ENCODE measurements at places on chromosomes 5 and 9. TPM values are rescaled to one million over a fixed set of nuclear protein-coding genes. Genes with fewer than 3 reads are reported as not detected.

Gene TYRP1
- total RNA-seq = 0.43 TPM

Gene CTNND2
- not detected for total RNA-seq

Gene UNC13B
- total RNA-seq = 23.7 TPM

Gene BRD9
- total RNA-seq = 35.0 TPM

Gene TRIO
- 366 TPM for total RNA-seq

Gene FSTL4
- total RNA-seq = under 0.01 TPM

Gene RHOBTB3
- total RNA-seq = 370 TPM

Gene AMBP
- total RNA-seq = not detected

Gene CDH6
- total RNA-seq = 3.9 TPM

Gene FST
- total RNA-seq = 52.5 TPM

Gene ANKRD18B
- not detected for total RNA-seq

Gene APBA1
- 11.2 TPM for total RNA-seq

Gene FOXD4L5
- under 0.01 TPM for total RNA-seq

Gene DIPK1B
- 0.43 TPM for total RNA-seq

Gene USP20
- 7.7 TPM for total RNA-seq

Gene QRFP
- not detected for total RNA-seq

Gene TEX48
- not detected for total RNA-seq

Gene GHR
- 2.2 TPM for total RNA-seq

Gene GPR150
- total RNA-seq = 0.43 TPM
